ENCODE measurements at places on chromosomes 12 and 14.

- DNase-seq = no peak
Measured at GRCh38 chr12:46676797-46677520, 148.8 kb downstream of the SLC38A4 start.

GRCh38 chr12:11812586-11813437 lies 163.3 kb downstream of the ETV6 start:
- DNase-seq = peak; percentile 73

GRCh38 chr12:90940872-90941499 lies 14.0 kb downstream of the CCER1 start:
- peak; percentile 45 for DNase-seq

GRCh38 chr12:57454566-57455373 lies at the start of gene INHBE:
INHBE (plus strand) TSS chr12:57455307; CDS start chr12:57455537, 230 bp downstream.
- DNase-seq = peak; percentile 58

- no peak for DNase-seq
Measured at GRCh38 chr14:93582516-93582915, 151.8 kb downstream of the UNC79 start.

- no peak for DNase-seq
Measured at GRCh38 chr14:36241183-36241582, 64.7 kb upstream of the PTCSC3 start.

DNA sequence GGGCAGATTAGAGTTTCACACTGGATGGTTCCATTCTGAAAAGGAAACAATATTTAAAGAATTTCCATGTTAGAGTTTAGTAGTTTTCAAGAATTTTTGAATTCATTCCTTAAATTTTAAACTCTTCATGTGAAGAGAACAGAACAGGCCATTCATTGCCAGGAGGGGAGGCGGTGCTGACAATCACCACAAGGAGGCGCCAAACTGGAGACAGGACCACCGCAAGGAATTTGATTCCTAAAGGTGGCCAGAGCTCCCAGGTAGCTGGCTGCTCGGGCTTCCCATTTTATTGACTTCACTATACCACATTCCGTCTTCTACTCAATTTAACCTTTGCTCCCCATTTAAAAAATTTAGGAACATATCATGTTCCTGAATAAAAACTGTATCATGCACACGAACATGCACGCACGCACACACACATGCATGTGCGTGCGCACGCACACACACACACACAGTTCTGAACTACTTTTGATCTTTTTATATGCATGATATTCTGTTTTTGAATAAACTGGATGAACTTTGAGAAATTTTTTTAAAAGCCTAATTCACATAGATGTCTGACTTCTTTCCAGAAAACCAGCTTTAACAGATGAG lies 101.2 kb downstream of the NELL2 start:
- peak; percentile 47 for DNase-seq

DNA sequence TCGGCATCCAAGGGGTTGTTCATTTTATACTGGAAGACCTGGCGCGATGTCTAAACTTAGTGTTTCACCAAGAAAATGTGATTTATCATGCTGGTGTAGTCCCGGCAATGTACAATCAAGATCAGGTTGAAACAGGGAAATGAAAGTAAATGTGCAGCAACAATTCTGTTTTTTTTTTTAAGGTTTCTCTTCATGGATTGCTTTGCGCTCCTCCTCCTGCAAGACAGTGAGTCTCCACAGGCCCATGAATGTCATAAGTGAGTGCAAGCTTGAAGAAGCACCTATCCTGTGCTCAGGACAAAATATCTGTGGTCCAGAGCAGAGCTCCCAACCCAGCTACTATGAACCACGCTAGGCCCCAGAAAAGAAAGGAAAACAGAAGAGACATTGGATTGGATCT lies 143.4 kb downstream of the KCNK10 start:
- DNase-seq = no peak

- DNase-seq = no peak
Measured at GRCh38 chr14:101881426-101881825, 82.9 kb upstream of the DYNC1H1 start.

DNA sequence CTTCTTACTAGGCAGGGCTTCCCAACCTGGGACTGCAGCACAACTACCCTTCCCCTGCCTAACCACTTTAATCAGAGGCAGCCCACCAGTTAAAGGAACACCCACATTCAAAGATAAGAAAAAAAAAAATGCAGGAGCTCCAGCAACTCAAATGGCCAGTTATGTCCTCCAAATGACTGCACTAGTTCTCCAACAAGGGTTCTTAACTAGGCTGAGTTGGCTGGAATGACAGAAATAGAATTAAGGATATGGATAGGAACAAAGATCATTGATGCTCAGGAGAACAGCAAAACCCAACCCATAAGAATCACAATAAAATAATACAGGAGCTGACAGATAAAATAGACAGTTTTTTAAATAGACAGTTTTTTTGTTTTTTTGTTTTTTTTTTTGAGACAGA lies 154.2 kb downstream of the PLCZ1 start:
- DNase-seq = no peak

GRCh38 chr12:120126635-120127005 lies 10.1 kb upstream of the RAB35 start:
- no peak for DNase-seq

DNA sequence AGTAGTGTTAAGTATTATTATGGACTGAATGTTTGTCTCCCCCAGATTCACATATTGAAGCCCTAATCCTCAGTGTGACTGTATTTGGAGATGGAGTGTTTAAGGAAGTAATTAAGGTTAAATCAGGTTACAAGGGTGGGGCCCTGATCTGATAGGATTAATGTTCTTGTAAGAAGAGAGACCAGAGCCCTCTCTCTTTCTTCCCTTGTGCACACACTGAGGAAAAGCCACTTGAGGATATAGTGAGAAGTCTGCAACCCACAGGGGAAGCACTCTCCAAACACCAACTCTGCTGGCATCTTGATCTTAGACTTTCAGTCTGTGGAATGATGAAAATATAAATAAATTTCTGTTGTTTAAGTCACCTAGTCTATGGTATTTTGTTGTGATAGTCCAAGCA lies 2.2 kb upstream of the KLRG1 start:
- no peak for DNase-seq

DNA sequence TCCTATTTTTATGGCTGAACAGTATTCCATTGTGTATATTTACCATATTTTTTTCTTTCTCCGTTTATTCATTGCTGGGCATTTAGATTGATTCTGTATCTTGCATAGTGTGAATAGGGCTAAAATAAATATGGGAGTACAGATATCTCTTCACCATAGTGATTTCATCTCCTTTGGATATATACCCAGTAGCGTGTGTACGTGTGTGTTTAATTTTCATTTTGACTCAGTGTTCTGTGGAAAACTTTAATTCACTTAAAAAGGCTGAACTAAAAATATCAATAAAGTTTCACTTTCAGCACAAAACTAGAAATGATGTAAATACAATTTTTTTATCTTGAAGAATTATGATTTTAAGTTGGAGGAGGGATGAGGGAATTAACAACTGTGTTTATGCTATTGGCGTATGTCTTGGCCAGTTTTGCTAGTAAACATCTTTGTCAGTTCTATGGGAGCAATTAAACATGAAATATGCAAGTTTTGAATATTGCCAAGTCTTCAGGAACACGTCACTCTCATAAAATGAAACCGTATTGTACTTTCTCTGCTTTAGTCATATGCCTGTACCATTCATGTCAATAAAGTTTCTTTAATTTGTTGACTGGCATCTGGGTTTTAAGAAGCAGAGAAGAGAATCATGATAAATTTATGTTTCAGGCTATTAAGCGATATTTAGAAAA lies 99.8 kb downstream of the PTGER2 start:
- DNase-seq = no peak

- DNase-seq = no peak
Measured at GRCh38 chr14:101494826-101495225, 66.5 kb upstream of the DIO3 start.

GRCh38 chr14:87615822-87616679 lies 376.9 kb downstream of the GALC start:
- DNase-seq = peak; percentile 83

GRCh38 chr12:57535764-57536596 lies 11.0 kb downstream of the DCTN2 start:
- DNase-seq = no peak

DNA sequence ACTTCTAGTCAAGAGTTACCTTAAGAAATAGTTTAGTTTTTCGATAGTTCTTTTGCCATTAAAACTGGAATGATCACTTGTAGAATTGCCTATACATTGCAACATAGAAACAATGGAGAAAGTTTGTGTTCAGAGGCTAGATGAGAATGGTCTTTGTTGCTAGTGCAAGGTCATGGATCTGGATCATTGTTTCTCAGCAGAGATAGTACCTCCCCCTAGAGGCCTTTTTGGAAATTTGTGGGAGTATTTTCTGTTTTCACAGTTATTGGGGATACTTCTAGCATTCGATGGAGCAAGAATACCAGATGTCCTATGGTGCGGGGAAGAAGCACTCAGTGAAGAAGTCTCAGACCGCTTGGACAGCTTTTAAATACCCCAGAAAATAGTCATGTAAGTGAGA lies 138.8 kb upstream of the HMGA2 start:
- no peak for DNase-seq

DNA sequence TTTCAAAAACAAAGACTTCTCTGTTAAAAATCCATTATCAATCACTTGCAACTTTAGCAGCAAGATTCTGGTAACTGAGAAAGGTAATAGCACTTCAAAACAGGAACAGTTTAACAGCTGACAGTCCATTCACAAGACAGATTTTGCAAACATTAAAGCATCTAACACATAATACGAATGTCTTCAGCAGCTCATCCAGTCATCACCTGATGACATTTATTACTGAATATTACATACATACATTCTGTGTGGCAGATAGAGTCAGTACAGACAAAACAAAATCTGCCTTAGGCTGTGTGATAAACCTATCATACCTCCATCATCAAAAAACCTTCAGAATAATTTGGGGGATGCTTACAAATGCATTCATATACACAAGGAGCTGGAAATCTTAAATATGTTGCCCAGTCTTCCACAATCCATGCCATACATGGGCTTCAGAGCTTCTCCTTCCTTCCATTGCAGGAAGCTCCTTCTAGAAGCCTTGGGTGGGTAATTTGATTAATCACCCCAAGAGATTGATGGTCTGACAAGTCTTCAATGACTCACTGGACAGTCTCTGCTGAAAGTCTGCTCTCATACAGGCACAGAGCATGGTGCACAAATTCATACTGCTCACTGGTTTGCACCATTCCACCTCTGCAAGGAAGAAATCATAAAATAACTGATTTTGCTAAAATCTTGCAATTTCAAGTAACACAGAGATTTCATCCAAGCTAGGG lies 1.6 kb upstream of the PTPRB start:
- no peak for DNase-seq

- DNase-seq = no peak
Measured at GRCh38 chr12:7349418-7349817, 45.5 kb downstream of the ACSM4 start.

- DNase-seq = no peak
Measured at GRCh38 chr12:80952443-80952842, 14.7 kb upstream of the LIN7A start.

GRCh38 chr12:6961278-6961694 lies 9.2 kb downstream of the PHB2 start:
- DNase-seq = no peak

DNA sequence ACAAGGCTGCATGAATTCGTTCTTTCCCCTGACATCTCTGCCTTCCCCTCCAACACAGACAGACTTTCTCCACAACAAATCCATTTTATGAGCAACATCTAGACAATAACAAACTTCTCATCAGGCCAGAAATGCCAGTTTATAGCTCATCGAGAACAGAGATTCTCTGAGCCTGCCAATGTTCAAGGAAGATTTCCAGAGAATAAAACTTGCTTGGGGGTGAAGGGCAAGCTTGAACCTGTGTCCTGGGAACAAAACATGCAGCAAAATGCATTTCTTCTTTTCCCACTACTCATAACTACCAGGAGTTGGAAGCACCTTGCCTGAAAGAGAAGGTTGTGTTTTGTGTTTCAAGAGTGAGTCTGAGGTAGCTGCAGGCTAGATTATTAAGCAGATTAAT lies 6.8 kb downstream of the MAP1LC3B2 start:
- no peak for DNase-seq

DNA sequence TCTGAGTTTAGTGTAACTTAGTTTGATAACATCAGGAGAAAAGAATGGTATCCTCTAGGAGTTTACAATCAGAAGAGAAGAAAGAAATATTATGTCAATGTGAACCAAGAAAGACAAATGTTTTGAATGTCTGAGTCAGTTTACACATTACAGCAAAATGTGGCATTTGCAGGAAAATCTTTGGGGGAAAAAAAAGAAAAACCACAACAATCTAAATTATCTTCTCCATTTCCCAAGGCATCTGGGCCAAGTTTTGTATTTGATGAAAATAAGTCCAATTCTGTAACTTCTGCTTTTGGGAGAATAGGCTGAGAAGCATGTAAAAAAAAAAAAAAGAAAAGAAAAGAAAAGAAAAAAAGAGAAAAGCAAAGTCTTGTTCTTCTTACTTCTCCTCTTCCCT lies 58.8 kb upstream of the FLRT2 start:
- DNase-seq = no peak

- DNase-seq = no peak
Measured at GRCh38 chr12:79687711-79688260, 3.0 kb downstream of the PAWR start.

- no peak for DNase-seq
Measured at GRCh38 chr12:132558042-132558856, 52.1 kb downstream of the LRCOL1 start.

- DNase-seq = no peak
Measured at GRCh38 chr14:72916174-72916573, 10.1 kb upstream of the DCAF4 start.
